ENCODE measurements at places on chromosomes 1 and 21.

DNA sequence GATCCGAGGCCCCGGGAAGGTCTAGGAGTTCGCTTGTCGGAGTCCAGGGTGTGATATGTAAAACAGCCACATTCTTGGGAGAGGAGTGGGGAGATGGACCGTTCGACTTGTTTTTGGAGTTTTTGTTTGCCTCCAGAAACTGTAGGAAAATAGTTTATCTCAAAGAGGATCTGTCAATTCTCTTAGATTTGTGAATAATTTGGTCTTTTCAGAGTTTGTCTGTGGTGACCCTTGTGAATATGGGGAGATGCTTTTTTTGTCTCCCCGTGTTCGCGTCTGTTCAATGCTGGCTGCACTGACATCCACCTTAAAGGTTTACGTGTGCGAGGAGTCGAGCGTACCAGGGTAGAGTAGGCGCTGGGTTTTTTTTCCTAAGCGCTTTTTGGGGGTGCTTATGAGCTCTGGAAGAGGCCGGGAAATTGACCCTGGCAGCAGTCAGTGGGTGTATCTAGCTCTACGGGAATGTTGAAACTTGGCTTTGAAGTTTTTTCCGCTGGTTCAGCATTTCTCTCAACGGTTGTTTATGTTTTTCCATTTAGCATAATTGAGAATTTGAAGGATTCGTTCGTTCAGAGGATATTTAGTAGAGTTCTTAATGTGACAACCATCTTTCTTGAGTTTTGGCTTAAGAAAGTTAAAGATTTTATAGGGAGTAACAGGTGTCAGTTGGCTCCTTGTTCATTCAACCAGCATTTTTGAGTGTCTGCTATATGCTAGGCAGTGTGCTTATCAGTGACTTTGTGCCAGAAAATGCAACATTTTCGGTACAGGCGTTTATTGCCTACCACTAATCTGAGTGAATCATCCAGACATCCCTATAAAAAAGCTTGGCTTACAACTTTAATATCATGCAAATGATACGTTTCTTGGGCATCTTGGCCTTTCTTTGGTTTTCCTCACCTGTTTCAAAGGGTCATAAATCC, 1.2 kb downstream of the SZRD1 start:
- DNase-seq = no peak

GRCh38 chr21:21179619-21180298, 181.6 kb downstream of the NCAM2 start:
- DNase-seq = no peak

DNA sequence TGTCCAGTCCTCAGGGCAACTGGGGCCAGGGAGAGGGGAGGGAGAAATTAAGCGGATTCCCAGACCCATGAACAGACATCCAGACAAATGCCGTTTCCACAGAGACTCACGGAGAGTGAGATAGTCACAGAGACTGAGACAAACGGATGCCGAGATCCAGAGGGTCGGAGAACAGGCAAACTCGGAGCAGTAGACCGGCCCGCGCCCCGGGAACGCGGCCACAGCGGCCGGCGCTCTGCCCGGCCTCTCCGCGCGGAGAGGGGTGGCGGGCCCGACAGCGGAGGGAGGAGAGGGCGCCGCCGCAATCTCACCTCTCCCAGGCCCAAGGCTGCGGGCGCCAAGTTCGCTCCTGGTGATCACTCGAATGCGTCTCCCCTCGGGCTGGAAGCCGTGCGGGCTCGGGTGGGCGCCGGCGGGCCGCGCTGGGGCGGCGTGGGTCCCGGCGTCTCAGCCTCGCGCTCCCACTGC, 831 bp upstream of the FOXD2 start:
- no peak for DNase-seq

DNA sequence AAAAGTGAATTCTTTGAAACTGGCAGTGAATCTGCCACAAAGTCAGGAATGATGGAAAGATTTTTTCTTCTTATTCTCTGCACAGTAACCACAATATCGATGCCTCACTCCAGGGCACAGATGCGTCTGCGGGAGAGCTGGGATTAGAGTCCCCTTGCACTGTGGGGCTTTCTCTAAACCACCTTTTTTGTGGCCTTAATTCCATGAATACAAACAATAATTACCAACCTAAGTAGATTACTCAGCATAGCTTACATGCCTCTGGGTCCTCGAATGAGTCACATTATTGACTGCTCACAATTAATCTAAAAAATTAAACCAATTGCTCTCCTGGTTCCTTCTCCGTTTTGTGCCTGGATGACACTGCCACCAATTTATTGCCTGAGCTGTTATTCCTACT, 125.8 kb downstream of the KAZN start:
- DNase-seq = no peak

DNA sequence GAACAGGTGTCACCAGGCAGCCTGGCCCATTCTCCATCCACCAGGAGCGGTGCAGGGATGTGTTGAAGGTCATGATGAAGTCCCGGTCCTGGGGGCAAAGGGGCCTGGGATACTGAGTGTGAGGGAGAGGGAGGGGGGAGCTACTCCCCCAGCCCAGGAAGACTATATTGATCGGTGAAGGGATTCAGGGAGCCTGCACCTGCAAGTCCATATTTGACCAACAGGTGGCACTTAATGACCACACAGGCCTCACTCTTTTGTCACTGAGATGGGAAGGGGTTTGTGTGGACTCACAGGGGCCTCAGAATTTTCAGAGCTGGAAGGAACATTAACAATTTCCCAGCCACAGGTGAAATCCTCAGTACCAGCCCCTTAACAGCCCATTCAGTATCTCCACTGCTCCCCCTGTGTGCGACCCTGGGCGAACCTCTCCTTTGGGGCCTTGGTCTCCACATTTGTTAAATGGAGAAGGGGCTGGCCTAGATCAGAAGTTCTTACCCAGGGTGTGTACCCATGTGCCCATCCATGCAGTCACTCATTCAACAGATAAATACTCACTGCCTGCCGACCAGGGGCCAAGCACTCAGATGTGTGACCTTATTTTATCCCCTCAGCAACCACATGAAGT, 55.6 kb downstream of the NKAIN1 start:
- DNase-seq = peak; percentile 50

GRCh38 chr1:212683357-212683722, 16.3 kb downstream of the BATF3 start:
- DNase-seq = peak; percentile 78

- DNase-seq = no peak
Observed at GRCh38 chr21:15140321-15141019, 75.7 kb upstream of the NRIP1 start.

GRCh38 chr1:203799157-203799556, 3.7 kb downstream of the ZBED6 start:
- no peak for DNase-seq

- no peak for DNase-seq
Observed at GRCh38 chr1:27507960-27508665, 18.1 kb upstream of the WASF2 start.

GRCh38 chr1:225923381-225923691, 714 bp downstream of the PYCR2 start:
- no peak for DNase-seq

- no peak for DNase-seq
Observed at GRCh38 chr1:46557403-46557802, 6.0 kb upstream of the KNCN start.

DNA sequence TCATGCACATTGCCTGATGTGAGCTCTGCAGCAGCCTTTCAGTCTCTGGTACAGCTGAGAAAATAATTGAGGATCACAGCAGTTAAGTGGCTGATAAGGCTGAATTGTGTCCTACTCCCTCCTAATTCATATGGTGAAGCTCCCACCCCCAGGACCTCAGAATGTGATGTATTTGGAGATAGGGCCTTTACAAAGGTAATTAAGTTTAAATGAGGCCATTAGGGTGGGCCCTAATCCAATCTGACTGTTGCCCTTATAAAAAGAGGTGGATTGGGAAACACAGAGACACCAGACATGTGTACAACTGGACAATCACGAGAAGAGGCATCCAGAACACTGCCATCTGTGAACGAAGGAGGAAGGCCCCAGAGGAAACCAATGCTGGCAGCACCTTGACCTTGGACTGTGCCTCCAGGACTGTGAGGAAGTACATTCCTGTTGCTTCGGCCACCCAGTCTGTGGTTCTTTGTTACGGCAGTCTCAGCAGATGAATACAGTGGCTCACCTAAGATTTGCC, 148.1 kb downstream of the TRABD2B start:
- DNase-seq = no peak
